Fibroblast of lung (primary cell): ENCODE measurements at places on chromosomes 6 and 20. TPM values are rescaled to one million over a fixed set of nuclear protein-coding genes. Genes with fewer than 3 reads are reported as not detected.

- no peaks in the 10 kb centered on the region for H3K27me3 ChIP-seq
- H3K4me3 ChIP-seq, result no peak overlapping the region
- no peak for DNase-seq
- H3K27ac ChIP-seq, result no peak overlapping the region
Measured at GRCh38 chr6:144896289-144896688, 611.2 kb downstream of the UTRN start.

DNA sequence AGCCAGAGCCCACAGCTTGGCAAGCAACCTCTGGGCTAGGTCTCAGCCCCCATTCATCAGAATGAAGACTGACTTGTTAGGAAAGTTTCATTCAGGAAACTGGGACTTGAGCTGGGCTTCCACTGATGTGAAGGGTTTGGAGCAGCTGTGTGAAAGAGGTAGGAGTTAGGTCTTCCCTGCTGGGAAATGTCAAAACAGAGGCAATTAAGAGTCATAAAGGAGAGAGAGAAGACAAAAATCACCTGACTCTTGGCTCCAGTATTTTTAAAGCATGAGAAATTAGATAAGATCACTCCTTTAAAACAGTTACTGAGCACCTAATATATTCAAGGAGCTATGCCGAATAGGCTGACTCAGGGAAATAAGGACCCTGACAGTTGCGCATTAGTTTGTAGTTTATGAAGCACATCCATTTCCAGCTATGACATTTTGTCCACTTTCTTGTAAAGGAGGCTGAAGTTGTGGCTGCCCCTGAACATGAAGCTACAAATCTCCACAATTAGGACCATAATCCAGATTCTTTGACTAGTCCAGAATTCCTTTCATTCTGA, 3.9 kb upstream of the TRIM40 start:
- no peak for DNase-seq
- H3K4me1 ChIP-seq, result no peaks in the 10 kb centered on the region
- H3K27ac ChIP-seq, result no peak overlapping the region
- H3K4me3 ChIP-seq, result no peak overlapping the region

GRCh38 chr20:50561379-50562078, 51.3 kb downstream of the PTPN1 start:
- H3K27ac ChIP-seq, result peak overlapping the region; percentile 81
- DNase-seq, result peak; percentile 96
- H3K4me3 ChIP-seq, result no peak overlapping the region
- peaks cover 23% of the 10 kb centered on the region for H3K4me1 ChIP-seq
- H3K36me3 ChIP-seq, result peaks cover 8% of the 10 kb centered on the region

- no peaks in the 10 kb centered on the region for H3K4me1 ChIP-seq
- no peaks in the 10 kb centered on the region for H3K27me3 ChIP-seq
- H3K27ac ChIP-seq, result no peak overlapping the region
- no peaks in the 10 kb centered on the region for H3K36me3 ChIP-seq
- H3K4me3 ChIP-seq, result no peak overlapping the region
- no peak for DNase-seq
Measured at GRCh38 chr20:26308961-26309360, 612.3 kb upstream of the ZNF337 start.

DNA sequence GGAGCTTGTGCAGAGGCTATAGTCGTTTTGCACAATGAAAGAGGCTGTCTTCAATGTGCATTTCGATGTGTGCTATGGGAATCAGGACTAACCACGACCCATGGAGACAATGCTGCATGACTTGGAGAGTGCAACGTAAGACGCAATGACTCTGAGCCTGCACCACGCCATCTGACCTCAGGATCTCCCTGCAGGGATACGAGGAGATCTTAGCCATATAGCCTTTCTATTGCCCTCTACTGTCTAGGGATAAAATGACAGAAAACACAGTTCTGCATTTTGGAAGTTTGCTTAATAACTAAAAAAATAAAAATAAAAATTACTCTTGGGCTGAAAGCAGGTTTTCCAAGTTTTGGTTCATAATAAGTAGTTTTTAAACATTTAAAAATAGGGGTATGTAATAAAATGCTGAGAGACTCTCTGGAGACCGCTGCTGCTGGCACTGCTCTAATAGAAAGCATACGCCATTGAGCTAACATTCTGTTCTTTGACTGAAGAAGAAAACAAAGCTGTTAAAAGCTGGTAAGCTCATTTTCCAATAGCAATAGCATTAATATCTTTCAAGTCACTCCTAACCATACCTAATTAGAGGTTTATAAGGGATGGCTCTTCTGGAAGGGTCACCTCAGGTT, 87.2 kb downstream of the PDE7B start:
- no peak overlapping the region for H3K4me3 ChIP-seq
- peaks cover 15% of the 10 kb centered on the region for H3K4me1 ChIP-seq
- H3K27ac ChIP-seq, result no peak overlapping the region
- H3K36me3 ChIP-seq, result no peaks in the 10 kb centered on the region

GRCh38 chr20:35773154-35773751, 1.4 kb downstream of the PHF20 start:
- peaks cover 12% of the 10 kb centered on the region for H3K4me1 ChIP-seq
- H3K27me3 ChIP-seq, result no peaks in the 10 kb centered on the region
- peak; percentile 44 for DNase-seq
- H3K36me3 ChIP-seq, result no peaks in the 10 kb centered on the region
- H3K4me3 ChIP-seq, result peak overlapping the region; percentile 97

Gene NOX3
- not detected in 2 replicates for total RNA-seq

DNA sequence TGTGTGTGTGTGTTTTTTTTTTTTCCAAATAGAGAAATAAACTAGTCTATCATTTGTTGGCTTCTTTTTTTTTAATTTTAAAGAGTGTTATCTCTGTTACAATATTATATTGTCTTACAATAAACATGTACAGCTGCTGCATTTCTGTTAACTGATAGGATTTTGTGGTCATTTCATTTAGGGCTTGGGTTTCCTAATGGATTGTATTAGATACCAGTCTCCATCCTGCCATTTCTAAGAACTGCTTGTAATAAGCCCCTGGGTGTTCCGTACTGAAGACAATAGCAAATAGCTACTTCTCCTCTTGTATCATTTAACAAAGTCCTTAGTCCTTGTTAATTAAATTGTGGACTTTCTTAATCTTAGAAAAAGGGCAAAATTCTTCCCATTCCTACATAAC, 45.7 kb downstream of the SOBP start:
- no peak overlapping the region for H3K27ac ChIP-seq
- H3K4me3 ChIP-seq, result no peak overlapping the region
- DNase-seq, result no peak
- no peaks in the 10 kb centered on the region for H3K4me1 ChIP-seq
- no peaks in the 10 kb centered on the region for H3K27me3 ChIP-seq

DNA sequence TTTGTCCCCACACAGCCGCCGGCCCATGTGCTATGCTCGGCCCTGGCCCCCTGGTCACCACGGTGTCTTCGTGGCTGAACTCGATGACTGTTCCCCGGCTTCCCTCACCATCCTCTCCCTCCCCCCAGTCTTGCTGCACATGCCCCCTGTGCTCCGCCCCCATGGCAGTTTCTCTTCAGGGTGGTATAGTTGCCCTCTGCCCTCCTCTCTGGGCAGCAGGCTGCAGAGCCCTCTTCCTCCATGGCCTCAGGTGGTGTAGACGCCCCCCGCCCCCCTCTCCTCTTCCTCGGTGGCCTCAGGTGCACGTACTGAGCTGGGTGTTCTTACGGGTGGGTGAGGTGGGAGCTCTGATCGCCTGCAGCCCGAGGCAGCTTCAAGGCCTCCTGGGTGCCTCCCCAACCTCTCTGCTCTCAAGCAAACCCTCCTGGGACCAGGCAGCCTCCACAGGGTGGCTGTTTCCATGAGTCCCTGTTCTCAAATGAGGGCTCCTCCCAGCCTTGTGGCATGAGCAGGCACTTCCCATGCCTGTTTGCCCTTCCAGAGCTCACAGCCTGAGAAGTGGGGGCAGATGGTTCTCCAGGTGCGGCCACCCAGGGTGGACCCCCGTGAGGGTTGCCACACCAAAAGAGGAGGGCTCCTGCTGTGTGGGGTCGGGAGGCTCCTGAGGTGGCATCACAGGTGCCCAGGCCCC, 24.8 kb downstream of the COL20A1 start:
- H3K27ac ChIP-seq, result no peak overlapping the region
- H3K27me3 ChIP-seq, result peaks cover 1% of the 10 kb centered on the region
- no peak for DNase-seq

Gene KIF25
- 0.26 and 0.33 TPM in 2 replicates for total RNA-seq

- H3K4me1 ChIP-seq, result no peaks in the 10 kb centered on the region
- no peak overlapping the region for H3K27ac ChIP-seq
- H3K36me3 ChIP-seq, result peaks cover 12% of the 10 kb centered on the region
- no peak overlapping the region for H3K4me3 ChIP-seq
- DNase-seq, result no peak
Measured at GRCh38 chr6:2947445-2947844, 23.9 kb downstream of the SERPINB6 start.

DNA sequence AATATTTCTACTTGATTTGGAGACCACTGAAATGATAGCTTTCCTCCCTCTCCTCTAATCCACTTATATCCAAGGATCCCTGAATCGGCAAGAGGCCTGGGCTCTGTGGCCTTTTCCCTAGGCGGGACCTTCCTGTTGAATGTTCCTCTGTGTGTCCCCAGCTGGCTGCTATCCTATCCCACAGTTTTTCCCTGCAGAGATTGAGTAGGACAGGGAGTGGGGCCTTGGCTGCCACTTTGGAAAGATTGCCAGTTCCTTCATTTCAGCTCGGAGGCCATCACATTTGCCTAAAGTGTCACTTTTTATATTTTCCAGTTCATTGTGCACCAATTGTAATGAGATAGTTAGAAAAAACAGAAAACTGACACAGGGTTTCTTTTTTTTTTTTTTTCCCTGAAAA, 38.9 kb upstream of the SMIM8 start:
- H3K36me3 ChIP-seq, result no peaks in the 10 kb centered on the region
- H3K27ac ChIP-seq, result no peak overlapping the region
- no peaks in the 10 kb centered on the region for H3K27me3 ChIP-seq
- no peaks in the 10 kb centered on the region for H3K4me1 ChIP-seq

DNA sequence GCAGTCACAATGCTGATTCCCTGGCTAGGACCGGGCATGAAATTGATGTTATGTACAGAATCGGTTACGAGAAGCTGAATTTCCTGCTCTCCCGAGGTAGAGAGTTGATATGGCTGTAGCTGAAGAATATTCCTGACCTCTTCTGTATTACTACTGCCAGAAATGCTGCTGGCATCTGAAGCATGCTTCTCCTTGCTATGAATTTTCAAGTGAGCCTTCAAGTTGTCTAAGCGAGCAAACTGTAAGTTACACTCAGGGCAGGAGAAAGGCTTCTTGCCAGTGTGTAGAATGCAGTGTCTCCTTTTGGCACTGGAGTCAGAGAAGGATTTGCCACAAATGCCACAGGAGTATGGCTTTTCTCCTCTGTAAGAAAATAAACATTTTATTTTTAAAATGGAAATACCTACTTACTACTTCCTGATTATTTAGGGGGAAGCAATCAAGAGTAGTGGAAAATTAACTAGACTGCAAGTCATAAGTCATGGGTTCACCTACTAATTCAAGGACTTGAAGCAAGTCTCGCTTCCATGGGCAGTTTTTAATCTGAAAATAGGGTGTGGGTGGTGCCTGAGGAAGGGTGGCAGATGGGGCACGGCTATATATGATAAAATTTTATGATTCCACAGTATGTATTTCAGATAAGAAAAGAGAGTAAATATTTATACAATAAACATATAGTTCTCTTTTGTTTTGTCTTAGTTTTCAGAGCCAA, 10.8 kb upstream of the MICAL1 start:
- no peak for DNase-seq
- no peak overlapping the region for H3K27ac ChIP-seq
- no peaks in the 10 kb centered on the region for H3K27me3 ChIP-seq
- H3K36me3 ChIP-seq, result peaks cover 14% of the 10 kb centered on the region
- H3K4me1 ChIP-seq, result no peaks in the 10 kb centered on the region

DNA sequence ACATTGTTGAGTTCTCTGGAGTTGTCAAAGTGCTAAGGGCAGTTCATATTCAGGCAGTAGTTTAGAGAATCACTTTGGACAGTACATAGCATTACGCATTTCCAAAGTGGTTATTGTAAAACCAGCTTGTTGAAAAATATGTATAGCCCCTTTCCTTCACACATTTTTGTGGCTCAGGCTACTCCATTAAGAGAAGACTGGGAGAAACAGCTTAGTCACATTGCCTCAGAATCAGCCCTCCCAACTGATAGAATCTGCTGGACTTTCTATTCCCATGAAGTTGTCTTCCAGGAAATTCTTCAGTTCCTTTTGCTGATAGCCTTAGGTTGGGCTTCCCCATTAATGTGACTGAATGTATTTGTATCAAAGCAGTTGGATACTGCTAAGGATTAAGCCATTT, 39.5 kb upstream of the HDGFL1 start:
- H3K4me3 ChIP-seq, result no peak overlapping the region
- no peaks in the 10 kb centered on the region for H3K36me3 ChIP-seq
- H3K27me3 ChIP-seq, result no peaks in the 10 kb centered on the region
- no peak for DNase-seq
- H3K27ac ChIP-seq, result no peak overlapping the region
- no peaks in the 10 kb centered on the region for H3K4me1 ChIP-seq
